Stimulated activated CD4-positive, alpha-beta T cell treated with anti-CD3 and anti-CD28 coated beads, Interleukin-1b, Interleukin-23, amount 100 ng/mL, for 24 hours (primary cell): ENCODE measurements at places on chromosomes 6 and 20.

- DNase-seq: no peak
These were observed 92.5 kb upstream of the NXT1 start for GRCh38 chr20:23257848-23258746.

GRCh38 chr6:108568551-108569305, 8.0 kb downstream of the FOXO3 start:
- DNase-seq: no peak

DNA sequence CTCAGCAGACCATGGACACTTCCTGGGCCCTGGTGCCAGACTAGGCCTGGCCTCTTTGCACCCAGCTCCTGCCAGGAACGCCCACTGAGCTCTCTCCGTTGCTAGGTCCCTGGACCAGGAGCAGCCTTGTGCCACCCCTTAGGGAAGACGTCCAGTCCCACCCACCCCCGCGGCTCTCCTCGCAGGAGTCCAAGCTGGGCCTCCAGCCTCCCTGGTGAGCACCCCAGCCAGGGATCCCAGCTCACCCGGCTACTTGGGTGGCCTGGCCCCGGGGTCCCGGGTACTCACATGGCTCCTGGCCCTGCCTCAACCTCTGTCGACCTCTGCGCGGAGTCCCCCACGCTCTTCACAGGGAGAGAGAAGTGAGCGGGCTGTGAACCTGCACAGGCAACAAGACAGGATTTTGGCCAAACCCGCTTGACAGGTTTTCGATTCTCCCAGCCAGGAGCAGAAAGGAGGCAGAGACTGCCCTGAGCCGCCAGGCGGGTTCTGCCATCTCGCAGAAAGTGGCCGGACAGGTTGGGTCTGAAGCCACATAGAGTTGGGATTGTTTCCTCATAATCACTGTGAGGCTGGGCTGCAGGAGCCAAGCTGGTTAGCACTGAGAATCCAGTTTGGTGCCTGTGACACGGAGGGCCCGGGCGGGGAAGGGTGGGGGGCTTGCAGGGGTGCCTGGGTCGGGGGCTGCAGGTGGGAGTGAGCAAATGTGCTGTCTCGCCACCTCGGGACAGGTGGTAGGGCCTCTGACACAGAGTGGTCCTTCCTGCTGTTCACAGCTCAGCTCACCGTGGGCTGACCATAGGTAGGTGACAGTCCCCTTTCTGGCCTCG, at the start of gene RBBP8NL:
Gene RBBP8NL (minus strand): TSS at position 368 of the 830 bp plus-strand sequence. CDS start 7,892 bp downstream, outside the sequence.
- no peak for DNase-seq

DNA sequence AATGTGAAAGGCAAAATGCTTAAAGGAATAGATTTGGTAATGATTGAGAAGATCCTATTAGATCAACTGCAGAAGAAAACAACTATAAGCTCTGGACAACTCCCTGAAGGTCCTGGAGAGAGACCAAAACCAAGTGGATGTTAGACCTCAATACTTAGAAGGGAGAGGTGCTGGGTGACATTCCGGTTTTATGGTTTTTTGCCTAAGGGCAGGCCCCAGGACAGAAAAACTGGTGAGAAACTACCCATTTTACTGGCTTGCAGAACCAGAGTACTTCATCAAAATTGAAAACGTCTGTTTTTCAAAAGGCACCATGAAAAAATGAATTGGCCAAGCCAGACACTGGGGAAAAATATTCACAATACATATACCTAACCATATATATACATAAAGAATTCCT, 26.3 kb downstream of the SAMHD1 start:
- no peak for DNase-seq

- no peak for DNase-seq
These were observed 95.6 kb upstream of the SHLD1 start for GRCh38 chr20:5654557-5654956.

DNA sequence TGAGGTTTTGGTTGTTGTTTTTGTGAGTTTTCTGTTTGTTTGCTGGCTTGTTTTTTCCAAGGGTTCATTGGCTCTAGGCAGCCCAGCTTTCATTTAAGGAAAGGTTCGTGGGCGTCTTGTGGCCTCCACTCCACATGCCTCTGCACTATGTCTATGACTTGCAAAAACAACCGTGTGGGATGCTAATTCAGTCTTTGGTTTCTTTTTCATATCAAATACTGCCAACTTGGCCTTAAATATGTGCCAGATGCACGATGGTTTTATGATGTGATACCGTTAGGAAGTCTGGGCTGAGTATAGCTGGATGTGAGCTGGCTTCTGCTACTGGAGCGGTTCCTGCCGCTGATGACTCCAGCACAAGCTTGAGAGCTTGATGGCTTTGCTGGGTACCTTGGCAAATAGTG, 96.3 kb downstream of the BMP2 start:
- no peak for DNase-seq

DNA sequence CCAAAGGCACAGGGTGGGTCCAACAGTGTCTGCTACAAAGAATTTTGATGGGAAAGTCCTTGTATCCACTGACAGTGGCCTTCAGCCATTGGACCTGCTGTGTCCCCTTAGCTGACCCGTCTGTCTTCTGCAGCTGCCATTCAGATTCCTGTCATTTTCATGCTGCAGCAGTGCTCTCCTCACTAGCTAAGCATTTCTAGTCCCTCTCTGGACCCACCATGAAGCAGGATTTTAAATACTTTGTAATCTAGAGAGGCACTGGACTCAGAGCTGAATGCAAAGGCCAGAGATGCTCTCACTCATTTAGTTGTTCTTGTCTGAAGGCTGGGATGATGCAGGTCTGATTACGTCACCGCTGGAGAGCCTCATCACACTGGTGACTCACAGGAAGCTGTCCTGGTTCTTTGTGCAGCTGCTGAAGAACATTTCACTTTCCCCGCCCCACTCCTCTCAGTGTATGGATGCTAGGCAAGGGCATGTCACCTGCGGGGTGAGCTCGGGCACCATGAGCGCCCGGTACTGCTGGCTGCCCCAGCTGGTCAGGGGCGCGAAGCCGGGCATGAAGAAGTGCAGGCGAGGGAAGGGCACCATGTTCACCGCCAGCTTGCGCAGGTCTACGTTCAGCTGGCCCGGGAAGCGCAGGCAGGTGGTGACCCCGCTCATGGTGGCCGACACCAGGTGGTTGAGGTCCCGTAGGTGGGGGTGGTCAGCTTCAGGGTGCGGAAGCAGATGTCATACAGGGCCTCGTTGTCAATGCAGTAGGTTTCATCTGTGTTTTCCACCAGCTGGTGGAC, 19.4 kb upstream of the TUBB2A start:
- DNase-seq: no peak

GRCh38 chr6:152136449-152136825, 329.0 kb downstream of the ESR1 start:
- no peak for DNase-seq

DNA sequence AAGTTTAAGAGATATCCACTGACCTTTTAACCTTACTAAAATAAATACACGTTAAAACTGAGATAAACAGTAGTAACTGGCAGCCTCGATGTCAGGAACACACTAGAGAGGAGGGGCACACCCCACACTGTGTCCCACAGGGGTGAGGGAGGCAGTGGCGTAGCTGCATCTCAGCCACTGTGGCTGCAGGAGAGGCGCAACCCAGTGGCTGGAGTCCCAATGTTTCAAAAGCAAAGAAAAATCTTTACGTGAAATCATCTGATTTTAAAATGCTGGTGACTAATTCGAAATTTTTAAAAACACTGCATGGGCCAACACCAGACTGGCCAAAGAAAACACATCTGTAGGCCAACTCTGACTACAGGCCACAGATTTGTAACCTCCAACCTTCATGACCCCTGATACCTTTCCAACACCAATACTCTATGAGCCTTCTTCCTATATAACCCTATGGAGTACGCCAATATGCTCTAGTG, 54.7 kb downstream of the TRAM2 start:
- no peak for DNase-seq

DNA sequence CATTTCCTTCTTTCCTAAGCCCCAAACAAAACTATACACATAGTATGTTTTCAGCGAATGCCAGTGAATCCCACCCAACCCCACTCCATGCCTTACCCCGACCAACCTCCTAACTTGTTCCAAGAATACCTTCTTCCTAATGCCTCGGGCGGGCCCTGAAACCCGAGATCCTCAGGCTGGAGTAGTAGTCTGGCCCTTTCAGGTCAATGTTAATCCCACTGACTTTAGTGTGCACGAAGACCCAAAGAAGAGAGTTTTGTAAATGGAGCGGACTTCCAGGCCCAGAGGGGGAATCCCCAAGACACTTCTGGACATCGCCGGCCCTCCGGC, 394 bp downstream of the YIPF3 start:
- DNase-seq: no peak

- DNase-seq: no peak
These were observed 30.5 kb downstream of the CNR1 start for GRCh38 chr6:88135578-88136114.

- DNase-seq: no peak
These were observed 200.3 kb downstream of the SYNDIG1 start for GRCh38 chr20:24669701-24670100.

DNA sequence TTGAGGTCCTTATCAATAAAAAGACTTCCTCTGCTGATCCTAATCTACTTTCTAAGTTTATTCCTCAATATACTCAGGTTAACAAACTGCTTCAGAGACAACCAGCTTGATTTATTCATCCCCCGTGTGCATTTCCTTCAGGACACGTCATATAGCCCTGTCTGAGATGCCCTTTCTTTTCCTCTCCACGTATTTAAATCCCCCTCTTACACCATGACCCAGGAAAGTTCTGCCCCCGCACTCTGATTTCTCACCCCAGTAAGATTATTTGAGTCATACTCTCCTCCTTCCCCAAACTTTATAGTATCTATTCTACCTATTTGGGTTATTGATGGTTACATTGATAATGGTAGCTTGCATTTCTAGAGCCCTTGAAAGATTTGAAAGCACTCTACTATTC, 9.8 kb upstream of the CGA start:
- no peak for DNase-seq

DNA sequence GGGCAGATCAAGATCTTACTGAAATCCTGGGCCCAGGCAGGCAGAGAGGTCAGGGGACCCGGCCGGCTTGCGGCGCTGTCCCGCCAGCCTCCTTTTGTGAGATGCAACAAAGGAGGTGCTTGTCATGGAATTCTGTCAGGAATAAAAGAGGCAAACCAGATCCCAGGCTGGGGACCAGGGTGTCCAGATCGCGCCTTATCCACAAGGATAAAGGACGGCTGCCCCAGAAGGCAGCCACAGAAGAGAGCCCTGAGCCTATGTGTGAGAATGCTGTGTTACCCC, 42.6 kb upstream of the CDH22 start:
- no peak for DNase-seq

GRCh38 chr6:34951731-34952130, 62.7 kb downstream of the ANKS1A start:
- no peak for DNase-seq

GRCh38 chr6:107114926-107115694, at the start of gene BEND3:
BEND3 (minus strand) TSS chr6:107115515; CDS start chr6:107099285, 16,230 bp downstream.
- DNase-seq: peak; percentile 27

- DNase-seq: no peak
These were observed 224.5 kb downstream of the RFPL4B start for GRCh38 chr6:112571488-112572270.

DNA sequence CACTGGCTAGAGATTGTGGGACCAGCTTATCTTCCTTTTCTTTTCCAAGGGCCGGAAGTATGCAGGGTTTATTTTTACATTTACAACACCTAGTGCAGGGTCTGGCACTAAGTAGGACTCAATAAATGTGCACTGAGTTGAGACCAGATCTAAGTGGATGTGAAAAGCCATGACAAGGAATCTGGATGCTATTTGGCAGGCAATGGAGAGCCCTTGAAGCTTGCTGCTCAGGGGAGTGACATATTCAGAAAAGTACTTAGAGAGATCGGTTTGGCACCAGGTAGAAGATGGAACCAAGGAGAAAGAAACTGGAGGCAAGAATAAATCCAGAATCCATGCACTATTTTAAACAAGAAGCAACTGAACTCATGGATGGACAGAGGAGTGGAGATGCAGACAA, 815.8 kb downstream of the MAFB start:
- DNase-seq: no peak

GRCh38 chr6:36280467-36280866, 10.6 kb downstream of the PNPLA1 start:
- DNase-seq: no peak

DNA sequence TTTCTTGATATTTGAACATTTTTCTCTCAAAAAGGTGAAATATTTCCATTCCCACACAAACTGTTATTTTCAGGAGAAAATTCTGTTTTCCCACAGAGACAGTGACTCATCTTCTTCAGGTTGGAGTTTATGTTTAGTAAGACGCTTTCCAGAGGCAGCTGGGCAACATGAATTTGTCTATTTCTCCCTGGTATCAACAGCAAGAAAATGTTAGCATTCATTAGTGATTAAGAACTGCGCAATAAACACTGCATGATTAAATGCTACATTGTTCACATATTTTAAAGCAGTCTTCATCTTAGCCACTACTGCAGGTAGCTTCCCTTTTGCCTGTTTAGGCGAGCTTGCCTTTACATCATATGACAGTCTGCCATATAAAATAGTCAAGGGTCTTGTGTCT, 295.7 kb downstream of the C6orf118 start:
- no peak for DNase-seq

- no peak for DNase-seq
These were observed 118.3 kb upstream of the SLC22A23 start for GRCh38 chr6:3575166-3575565.

DNA sequence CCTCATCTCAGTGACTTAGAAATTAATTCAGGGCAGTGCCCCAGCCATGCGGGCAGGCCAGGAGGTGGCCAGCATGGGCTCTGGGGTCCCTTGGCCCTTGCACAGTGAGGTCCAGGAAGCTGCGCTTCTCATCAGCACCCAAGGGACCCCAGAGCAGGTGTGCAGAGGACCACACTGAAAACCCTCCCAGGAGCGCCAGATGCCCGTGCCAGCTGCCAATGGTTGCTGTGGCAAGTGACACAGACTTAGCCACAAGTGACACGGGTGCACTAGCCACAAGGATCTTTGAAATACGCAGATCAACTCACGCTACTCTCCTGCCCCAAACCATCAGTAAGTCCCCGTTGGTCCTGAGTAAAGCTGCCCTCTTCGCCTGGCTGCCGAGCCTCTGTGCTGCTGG, 88.1 kb downstream of the ERMARD start:
- no peak for DNase-seq
